ENCODE measurements at places on chromosomes 2 and 18.

DNA sequence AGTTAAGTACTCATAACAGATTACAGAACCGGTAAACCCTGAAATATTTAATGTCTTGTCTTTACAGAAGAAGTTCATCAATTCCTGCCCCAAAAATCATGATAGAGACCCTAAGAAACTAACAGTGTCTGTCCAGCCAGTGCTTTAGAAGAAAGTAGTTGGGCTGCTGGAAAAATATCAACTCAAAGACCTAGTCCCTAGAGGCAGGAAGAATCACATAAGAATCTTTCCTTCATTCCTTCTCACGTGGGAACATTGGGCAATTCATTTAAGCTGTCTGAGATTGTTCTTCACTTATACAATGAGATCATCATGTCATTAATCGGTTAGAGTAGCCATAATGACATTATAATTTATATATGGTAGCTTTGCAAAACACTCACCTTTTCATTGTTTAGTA, 156.4 kb downstream of the CCBE1 start:
- DNase-seq, result no peak

DNA sequence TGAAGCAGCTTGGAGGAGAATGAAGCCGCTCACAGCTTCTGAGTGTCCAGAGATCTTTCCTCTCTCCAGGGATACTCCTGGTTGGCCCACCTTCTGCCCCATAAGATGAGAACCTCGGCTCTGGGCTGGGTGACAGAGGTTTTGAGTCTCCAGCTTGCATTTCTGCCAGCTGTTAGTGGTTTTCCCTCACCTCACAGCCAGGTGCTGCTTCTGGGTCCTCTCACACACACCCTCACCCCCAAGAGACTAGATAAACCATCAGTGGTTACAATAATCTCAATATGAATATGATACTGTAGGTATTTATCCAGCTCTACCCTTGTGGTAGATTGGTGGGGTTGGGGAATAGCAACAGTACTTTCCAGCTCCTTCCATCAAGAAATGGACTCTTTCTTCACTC, 161.7 kb upstream of the SIX3 start:
- DNase-seq, result no peak

DNA sequence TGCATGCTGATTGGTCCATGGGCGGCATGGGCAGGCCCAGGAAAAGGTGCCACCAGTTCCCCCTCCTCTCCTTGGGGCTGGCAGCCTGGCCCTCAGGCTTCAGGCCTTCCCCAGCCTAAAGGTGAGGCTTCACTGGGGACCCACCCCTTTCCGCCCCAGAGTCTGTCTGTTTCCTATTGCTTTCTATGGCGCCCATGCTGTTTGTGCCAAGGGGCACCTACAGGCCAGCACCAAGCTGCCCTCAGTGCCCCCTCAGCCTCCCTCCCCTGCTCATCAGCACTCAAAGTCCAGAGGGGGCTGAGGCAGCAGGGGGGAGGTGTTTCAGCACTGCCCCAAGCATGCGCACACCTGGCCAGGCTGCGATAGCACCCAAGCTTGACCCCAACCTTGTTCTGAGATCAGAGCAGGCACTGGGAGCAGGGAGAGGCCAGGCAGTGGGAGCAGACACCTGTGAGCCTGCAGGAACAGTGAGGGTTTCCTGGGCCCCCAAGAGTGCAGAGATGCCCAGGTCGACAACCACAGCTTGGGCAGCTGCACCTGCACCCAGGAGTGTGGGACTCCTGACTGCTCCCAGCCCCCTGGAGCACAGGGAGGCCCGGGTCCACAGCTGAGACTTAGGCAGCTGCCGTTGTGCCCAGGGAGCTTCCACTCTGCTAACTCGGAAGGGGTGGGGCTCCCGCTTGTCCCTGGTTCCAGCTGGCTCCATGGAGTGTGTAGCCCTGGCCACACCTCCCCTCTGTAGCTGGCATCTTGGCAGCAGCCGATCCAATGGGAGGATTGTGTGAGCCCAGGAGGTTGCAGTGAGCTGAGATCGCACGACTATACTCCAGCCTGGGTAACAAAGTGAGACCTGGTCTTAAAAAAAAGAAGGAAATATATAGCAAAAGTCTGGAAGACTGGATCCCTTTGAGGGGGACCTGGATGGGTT, 69.1 kb downstream of the NCAPH start:
- DNase-seq, result peak; percentile 34

DNA sequence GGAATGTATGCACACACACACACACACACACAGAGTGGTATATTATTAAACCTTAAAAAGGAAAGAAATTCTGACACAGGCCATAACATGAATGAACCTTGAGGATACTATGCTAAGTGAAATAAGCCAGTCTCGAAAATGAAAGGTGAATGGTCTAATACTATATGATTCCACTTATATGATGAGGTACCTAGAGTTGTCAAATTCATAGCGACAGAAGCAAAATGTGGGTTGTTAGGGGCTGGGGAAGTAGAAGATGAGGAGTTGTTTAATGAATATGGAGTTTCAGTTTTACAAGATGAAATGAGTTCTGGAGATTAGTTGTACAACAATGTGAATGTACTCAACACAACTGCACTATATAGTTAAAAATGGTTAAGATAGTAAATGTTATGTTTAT, 118.1 kb downstream of the ABCA12 start:
- no peak for DNase-seq

GRCh38 chr2:33090553-33091134, 143.9 kb downstream of the LTBP1 start:
- no peak for DNase-seq

DNA sequence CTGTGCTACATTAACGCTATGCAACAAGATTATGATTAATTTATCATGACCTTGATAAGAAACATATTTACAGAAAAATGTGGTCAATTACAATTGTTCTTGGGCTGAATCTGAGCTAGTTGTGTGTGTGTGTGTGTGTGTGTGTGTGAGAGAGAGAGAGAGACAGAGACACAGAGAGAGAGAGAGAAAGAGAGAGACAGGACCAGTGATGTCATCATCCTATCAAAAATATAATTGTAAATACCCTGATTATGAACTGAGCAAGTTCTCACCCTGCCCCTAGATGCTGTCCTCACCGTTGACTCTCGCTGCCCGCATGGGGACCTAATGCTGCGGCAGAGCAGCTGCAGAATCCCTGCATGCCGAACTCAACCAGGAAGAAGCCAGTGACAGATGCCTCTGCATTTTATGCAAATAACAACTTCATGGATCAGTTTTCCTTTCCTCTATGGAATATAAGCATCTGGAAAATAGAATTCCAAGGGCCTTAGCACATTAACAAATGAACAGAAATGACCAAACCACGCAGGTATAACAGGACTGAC, 512.5 kb downstream of the PLCL1 start:
- DNase-seq, result no peak

DNA sequence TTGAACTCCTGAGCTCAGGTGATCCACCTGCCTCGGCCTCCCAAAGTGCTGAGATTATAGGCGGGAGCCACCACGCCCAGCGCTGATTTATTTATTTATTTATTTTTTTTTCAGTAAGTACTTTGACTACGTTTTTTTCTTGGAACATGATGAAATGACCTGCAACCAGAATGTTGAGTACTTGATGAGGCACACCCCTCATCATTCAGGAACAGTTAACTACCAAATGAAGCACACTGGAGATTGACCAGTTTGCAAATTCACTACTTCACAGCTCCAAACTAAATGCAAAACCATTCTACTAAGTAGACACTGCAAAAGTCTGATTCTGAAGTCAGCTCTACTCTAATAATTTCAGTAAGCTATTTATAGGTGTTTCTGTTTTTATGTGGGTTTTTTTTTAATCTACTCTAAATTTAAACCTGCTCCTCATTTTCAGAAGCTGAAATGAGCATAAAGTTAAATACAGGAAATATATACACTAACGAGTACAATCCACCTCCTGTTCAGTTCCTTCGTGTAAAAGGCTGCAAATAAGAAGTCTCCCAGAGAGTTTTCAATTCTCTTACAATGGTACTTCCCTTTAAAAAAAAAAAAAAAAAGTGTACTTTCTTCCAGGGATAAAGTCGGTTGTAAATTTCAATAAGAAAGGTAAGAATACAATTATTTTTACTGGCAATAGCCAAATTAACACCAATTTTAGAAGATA, 1.4 kb downstream of the GFPT1 start:
- DNase-seq, result no peak

GRCh38 chr2:98478088-98478551, 33.5 kb downstream of the INPP4A start:
- no peak for DNase-seq

DNA sequence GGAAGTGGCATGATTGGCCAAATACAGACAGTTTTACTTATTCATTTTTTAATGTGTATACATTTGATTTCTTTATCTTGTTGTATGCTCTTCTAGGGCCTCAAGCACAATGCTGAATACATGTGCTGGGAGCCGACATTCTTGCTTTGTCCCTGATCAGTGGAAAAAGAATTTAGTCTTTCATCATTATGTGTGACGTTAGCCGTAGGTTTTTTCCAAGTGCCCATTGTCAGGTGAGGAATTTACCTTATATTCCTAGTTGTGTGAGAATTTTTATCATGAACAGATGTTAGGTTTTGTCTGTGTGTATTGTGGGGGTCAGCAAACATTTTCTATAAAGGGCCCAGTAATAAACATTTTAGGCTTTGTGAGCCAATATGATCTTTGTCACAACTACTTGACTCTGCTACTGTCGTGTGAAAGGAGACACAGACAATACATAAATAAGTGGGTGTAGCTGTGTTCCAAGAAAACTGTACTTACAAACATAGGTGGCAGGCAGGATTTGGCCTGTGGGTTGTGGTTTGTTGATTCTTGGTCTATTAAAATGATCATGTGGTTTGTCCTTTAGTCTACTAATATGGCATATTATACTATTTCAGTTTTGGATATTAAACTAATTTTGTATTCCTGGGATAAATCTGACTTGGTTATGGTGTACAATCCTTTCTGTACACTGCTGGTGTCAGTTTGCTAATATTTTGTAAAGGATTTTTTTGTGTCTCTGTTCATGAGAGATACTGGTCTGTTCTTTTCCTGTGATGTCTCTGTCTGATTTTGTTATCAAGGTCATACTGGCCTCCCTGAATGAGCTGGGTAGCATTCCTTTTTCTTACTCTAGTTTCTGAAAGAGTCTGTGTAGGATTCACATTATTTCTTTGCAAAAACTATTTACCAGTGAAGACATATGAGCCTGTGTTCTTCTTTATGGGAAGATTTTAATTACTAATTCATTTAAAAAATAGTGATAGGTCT, 132.2 kb upstream of the SMAD7 start:
- DNase-seq, result no peak

DNA sequence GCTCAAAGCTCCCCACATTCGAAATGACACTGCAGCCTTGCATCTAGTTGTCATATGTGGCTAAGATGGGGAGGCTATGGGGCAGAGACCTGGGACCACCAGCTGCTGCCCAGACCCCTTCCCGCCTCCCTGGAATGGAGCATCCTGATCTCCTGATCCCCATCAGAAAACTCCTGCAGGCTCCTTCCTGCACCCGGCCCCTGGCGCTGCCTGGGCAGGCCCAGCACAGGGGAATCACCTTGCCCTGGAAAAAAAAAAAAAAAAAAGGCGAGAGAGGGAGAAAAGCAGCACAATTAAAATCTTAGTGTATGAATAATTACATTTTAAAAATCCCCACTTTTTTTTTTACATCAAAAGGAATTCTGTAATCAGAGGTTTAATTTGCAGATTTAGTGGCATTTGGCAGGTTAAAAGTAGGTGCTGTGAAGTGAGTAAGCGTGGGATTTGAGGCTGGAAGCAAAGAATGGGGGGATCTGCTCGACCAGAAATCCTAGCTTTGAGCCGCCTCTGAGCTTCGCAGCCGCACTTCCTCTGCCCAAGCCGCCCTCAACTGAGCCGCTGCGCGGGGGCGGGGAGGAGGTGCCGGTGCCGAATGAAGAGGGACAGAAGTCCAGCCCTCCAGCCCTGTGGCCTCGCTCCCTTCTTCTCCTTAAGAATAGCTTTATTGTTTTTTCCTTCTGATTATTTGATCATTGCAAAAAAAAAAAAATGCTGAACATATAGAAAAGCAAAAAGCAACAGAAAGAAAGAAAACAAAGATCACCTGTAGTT, 30.0 kb downstream of the THNSL2 start:
- no peak for DNase-seq

DNA sequence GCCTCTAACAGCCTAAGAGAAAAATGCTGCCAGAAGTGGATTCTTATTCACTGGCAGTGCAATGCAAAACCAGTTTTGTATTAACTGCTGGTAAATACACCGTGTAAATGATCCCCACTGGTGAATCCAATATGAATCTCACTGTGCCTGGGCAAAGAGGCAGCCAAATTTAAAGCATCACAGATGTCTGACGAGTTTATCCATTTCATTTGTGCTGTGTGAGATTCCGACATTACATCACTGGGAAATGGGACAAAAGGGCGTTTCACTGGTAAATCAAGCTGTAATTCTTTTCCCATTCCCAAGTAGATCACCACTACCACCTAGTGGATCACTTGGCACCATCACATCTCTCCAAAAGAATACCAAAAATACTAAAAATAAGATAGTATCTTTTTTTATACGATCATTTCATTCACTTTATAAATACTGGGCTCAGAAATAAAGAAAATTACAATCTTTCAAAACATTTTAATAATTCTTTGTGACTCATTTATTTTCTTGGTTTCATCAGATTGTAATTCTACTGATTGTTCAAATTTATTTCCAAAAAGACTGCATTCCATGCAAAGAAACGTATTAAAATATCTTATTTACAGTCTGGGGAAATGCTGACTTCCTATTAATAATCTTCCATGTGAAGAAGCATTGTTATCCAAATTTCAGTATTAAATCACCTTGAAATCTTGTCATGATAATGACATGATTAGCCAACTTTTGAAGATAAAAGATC, 125.6 kb downstream of the GRB14 start:
- DNase-seq, result peak; percentile 20
